ENCODE measurements at places on chromosomes 7 and 10.
A peak's percentile ranks its signal among the peaks of the same experiment; 100 is the strongest.

- DNase-seq, result no peak
Observed at GRCh38 chr10:44293306-44293778, 91.6 kb downstream of the CXCL12 start.

DNA sequence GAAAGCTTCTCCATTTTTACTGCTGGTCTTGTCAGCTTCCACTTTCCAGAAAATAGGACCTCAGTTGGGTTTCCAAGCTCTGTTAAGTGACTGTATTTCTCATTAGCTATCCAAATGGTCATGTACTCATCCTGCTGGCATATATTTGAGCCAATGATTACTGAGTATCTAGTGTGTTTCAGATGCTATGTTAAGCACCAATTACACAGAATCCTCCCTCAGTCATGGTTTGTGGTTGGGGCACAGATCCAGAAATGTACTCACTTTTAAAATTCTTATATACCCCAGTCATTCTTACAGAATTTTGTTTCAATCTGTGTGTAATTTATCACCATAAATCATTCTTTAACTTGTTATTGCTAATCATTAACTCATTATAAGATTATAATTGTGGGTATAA, 362.3 kb upstream of the MTPN start:
- no peak for DNase-seq

DNA sequence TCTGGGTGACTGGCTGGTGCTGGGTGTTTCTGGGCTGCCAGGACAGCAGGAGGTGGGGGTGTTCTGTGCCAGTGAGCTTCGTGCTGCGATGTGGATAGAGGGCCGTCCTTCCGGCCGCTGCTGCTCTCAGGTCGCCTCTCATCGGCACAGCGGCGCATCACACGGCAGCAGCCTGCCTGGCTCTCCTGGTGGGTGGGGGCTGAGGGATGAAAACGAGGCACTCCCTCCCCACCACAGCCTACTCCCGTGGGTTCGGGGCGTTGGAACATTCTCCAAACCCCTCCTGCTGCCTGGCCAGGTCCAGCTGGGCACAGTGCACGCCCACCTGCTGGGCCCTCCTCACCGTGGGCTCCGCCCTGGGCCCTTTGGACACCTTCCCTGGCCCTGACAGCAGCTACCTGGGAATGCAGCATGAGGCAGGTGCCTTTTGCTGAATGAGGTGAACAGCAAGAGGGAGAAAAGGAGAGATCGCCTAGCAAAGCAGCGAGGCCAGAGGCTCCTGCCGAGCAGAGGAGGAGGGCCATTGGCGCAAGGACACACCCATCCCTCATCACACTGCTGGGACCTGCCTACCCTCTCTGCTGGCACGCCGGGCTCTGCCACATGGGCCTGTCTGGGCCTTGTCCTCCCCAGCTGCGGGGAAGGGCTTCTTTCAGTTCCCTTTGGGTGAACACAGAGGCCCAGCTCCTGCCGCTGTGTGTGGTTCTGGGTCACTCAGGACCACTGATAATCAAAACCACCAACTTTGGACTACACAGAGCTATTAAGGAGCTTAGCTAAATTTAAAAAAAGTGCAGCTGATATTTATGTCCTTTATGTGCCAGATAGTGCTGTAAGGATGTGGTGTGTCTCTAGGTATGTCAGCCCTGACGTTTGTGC, 33.4 kb downstream of the INPP5A start:
- DNase-seq, result no peak

- DNase-seq, result no peak
Observed at GRCh38 chr7:157693521-157694375, 356.9 kb downstream of the DNAJB6 start.

GRCh38 chr10:132671228-132672154, 114.5 kb downstream of the NKX6-2 start:
- DNase-seq, result no peak

GRCh38 chr10:43202224-43202656, 64.0 kb downstream of the CSGALNACT2 start:
- DNase-seq, result peak; percentile 68

- DNase-seq, result no peak
Observed at GRCh38 chr10:30728127-30728526, 98.6 kb upstream of the LYZL2 start.

DNA sequence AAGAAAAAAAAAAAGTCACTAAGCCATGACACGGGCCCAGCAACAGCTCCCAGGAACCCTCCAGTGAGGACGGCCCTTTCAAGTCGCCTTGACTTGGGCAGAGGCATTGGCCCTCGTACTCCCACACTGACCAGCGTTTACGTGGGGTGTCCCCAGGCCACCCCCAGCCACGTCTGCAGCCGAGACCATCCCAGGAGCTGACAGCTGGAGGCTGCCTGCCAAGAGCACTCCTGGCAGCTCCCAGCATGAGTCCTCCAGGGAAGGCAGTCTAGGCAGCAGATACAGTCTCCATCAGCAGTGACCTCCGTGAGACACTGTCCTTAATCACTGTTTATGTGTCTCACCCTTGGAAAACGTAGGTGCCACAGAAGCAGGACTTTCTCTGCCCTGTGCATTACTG, 86.5 kb downstream of the PROSER2 start:
- no peak for DNase-seq

- no peak for DNase-seq
Observed at GRCh38 chr7:21367537-21367936, 60.3 kb upstream of the SP4 start.

DNA sequence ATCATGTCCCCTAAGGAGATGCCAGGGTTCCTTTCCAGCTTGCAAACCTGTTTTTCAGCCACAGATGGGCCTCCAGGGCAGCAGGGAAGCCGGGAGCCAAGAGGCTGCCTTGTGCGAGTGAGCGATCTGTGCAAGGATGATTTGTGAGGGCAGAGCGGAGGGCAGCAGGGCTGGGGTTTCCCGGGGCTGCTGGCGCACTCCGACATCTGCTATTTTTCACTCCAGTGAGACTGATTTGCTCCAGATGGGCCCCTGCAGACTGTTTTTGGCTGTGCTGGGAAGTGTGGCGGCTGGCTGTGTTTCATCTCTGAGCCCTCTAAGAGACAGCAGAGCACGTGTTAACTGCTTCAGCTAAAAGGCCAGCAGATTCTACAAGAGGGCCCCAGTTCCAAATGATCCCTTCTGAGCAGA, 466.2 kb downstream of the TYW1 start:
- no peak for DNase-seq

- DNase-seq, result no peak
Observed at GRCh38 chr7:117682681-117683385, 190.4 kb downstream of the CTTNBP2 start.

- no peak for DNase-seq
Observed at GRCh38 chr10:70504521-70505358, 26.2 kb downstream of the PALD1 start.

DNA sequence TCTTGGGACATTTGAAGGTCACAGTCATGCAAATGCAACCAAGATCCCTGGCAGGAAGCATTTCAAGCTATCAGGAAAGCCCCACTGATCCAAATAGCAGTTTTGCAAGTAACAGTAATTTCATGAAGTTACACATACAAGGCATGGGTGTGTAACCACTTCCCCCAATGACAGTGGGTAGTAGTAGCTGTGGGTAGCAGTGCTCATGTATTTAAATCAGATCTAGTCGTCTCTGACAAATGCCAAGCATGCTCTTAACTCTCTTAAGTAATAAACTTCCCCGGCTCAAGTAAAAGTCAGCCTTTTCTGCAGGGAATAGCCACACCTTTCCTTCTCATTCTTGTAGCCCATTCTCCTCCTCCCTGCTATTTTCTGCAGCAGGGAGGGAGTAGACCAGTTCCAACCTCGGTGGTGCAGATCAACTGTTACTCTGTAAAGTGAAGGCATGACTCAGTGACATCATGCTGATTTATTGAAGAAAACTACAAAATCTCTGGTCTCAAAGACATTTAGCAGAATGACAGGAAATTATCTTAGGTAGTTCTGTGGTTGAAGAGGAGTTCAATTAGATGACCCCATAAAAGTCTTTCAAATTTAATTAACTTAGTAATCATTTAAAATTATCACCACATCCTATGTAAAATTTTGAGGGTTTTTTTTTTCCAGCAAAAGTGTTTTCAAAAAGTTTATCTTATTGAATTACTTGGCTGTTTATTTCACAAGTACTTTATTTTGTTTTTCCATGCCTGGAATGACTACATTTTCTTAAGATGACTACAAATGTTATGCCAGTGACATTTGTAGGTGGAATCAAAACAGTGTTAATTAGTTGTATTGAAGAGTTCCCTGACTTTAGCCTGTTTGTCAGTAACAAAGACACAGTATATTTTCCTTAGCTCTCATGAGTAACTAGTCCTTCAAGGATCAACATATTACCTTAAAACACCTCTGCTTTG, 568.3 kb downstream of the INHBA start:
- DNase-seq, result peak; percentile 40

DNA sequence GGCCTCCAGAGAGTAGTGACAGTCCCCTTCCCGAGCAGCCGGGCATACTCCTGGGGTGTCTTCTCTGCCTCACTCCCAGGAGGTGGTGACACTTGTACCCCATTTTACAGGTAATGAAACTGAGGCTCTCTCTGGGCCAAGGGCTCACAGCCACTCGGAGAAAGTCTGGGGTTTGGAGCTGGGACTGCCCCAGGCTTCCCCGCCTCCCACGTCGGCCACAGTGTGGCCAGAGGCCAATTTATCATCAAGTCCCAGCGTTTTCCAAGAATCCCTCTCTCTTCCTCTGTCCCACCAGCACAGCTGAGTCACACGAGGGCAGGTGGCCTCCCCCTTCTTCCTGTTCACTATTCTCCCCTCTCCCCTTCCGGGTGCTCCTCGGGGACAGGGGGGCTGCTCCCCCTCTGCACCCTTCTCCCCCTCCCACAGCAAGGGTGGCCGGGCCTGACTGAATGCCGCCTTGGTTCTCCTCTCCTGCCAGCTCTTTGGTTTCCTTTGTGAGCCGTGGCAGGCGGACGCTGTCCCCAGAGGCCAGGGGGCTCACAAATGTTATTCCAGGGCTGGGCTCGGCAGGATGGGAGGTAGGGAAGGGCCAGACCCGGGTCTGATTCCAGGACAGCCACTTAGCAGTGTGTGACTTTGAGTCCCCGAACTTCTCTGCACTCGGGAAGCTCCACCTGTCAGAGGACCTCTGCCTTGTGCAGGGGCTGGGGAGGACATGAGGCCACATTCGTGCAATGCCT, 17.7 kb downstream of the CLIP2 start:
- DNase-seq, result peak; percentile 84

GRCh38 chr7:102432442-102433218, 745 bp upstream of the ORAI2 start:
- DNase-seq, result no peak

DNA sequence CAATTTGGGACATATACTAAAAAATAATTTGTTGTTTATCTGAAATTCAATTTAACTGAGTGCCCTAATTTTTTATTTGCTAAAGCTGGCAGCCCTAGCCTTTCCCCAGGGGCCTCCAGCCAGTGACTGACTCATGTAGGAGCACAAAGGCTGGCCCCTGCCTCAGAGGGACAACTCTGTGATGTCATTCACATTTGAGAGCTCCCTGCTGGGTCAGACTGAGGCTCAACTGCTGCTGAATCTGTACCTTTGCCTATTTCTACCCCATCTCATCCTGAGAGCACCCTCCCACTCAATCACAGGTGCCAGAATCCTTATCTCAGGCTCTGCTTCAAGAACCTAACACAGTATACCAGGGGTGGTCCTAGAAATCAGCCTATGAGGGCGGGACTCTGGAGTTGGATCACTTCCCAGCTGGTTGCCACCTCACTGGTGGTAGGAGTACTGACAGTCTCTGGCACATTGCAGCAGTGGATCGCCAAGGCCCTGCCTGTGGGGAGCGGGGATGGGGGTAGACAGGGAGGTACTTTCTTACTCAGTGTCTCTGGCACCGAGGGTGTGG, 11.6 kb downstream of the GCK start:
- DNase-seq, result no peak

GRCh38 chr10:76115131-76115470, 683.7 kb downstream of the LRMDA start:
- no peak for DNase-seq

DNA sequence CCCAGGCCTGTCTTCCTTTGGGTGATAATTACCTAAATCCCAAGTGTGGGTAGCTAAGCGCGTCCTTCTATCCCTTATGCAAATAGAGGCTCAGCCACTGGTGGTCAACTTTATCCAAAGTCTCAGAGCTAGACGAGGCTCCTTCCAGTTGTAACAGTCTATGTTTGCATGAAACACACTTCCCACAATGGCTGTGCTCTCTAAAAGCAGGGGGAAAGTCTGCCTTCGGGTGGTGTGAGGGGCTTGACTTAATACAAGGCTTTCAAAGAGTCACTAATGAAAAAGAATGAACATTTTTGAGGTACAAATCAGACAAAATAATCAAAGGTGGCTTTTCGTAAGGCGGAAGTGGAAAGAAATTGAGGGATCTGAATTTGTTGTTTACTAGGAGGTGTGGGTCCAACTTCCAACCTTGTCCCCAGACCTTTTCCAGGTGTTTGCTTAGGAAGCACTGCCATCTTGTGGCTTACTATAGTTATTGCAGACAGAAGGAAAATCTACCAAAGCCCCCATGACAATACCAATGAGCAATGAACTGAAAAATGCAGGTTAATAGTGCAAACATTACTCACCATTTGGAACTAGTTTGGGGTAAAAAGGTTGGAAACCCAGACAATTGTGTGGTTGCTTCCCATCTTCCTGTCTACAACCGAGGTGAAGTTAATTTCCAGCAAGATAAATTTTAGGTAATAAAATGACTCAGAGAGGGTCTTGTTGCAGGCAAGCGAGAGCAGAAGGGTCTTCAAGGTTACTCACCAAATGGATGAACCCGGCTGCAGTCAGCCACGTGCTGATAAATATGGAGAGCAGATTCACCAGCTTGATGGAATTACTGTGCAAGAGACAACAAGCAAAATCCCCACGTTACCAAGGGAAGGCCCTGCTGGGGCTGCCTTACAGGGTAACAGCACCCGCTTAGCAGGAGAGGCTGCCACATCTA, 525.7 kb downstream of the KCNMA1 start:
- DNase-seq, result peak; percentile 69

- no peak for DNase-seq
Observed at GRCh38 chr7:128424686-128425275, 15.0 kb upstream of the IMPDH1 start.

DNA sequence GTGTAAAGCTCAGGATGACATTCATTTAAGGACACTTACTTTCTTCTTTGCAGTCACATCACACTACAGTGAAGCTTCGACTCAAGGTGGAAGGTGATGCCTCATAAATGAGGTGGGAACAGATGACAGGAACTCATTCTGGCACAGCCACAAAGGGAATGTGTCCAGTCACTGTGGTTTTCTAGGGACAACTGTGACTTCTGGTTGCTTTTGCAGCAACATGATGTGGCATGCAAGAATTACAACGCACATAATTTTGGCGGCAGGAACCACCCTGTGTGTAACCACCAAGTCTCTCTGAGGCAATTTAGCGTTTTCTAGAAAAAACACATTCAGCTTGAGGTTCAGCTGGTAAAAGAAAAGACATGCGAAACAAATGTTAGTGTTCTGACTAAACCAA, 32.0 kb upstream of the FERD3L start:
- DNase-seq, result no peak

Measured in hepatic stellate cell (primary cell).